IMR-90 (cell line): ENCODE measurements at places on chromosomes 7 and 10. TPM values are rescaled to one million over a fixed set of nuclear protein-coding genes. Genes with fewer than 3 reads are reported as not detected.

OPN1SW gene
- not detected in 2 replicates for polyA plus RNA-seq

FEZF1 gene
- not detected in 2 replicates for polyA plus RNA-seq

LRRTM3 gene
- not detected in 2 replicates for polyA plus RNA-seq

ZNF716 gene
- polyA plus RNA-seq: not detected in 2 replicates

NKX2-3 gene
- not detected in 2 replicates for polyA plus RNA-seq

FZD1 gene
- 6.5 and 6.8 TPM in 2 replicates for polyA plus RNA-seq

TEX47 gene
- not detected in 2 replicates for polyA plus RNA-seq

SPDYE2 gene
- not detected in 2 replicates for polyA plus RNA-seq

GRCh38 chr7:35012160-35012559 is 25.1 kb downstream of the DPY19L1 start:
- no peak overlapping the region for H3K27ac ChIP-seq
- H3K36me3 ChIP-seq: peaks cover 6% of the 10 kb centered on the region
- no peak overlapping the region for H3K4me3 ChIP-seq
- no peak for DNase-seq
- H3K4me1 ChIP-seq: no peaks in the 10 kb centered on the region

DNA sequence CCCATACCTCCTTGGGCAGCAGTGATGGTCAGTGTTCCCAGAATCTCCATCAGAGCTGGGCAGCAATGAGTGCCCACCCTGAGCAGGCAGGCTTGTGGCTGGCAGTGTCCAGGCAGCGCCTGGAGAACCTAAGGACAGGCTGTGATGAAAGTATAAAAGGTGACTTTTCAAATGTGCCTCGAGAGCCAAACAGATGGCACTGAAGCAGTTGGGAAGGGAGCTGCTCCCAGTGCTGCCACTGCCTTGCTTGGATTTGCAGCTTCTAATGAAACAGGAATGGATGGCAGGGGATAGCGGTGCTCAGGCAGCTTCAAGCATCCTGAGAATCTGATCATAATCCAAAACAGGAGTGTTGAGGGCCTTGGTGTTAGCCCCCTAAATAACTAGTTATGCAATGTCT is 179.8 kb upstream of the AOAH start:
- no peak for DNase-seq
- H3K27me3 ChIP-seq: no peaks in the 10 kb centered on the region
- no peaks in the 10 kb centered on the region for H3K4me1 ChIP-seq
- no peaks in the 10 kb centered on the region for H3K36me3 ChIP-seq

DNA sequence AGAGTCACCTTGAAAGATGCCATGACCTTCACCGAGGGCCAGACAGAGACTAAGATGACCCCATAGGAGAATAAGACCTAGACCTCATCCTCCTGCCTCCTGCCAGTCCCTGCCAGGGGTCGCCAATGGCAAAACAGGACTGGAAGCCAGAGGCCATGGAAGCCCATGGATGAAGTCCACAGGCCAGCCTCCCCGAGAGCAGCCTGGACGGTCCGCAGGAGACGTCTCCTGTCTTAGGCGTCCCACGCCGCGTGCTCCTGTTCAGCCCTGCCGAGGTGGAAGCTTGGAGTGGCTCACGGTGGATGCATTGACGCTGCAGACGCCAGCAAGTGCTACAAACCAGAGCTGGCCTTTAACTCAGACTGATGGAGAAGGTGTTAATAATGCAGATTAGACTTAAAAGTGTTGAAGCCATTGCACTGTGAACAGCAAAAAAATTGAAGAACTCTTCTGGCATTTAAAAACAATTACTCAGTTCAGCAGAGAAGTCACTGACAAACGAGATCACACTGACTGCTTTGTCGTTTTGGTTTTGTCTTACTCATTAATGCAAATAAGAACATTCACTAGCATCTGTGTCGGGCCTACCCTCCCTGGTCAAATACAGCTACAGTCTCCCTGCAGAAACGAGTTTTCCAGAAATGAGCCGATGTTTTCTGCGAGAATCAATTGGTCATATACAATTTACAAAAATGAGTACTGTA is 38.1 kb upstream of the FAM20C start:
- peaks cover 15% of the 10 kb centered on the region for H3K4me1 ChIP-seq
- no peaks in the 10 kb centered on the region for H3K36me3 ChIP-seq
- H3K27ac ChIP-seq: no peak overlapping the region
- peaks cover 7% of the 10 kb centered on the region; the same call in 1 of the 2 replicates for H3K27me3 ChIP-seq
- H3K4me3 ChIP-seq: no peak overlapping the region

DNA sequence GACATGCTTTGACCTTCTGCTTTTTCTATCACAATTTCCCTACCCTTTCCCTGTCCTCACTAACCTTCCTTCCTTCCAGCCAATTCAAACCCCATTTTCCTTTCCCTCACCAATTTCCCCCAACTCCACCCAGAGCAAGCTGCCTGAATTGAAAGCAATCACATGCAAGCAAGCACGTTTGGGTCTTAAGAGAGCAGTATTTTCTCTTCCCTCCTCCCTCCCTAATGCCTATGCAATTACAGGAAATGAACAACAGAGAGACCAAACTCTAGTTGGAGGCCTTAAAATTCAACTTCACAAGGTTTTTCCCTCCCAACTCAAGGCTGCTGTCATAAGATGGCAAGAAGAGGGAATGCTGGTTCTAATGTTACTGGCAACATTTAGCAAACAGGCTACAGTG is 117.2 kb downstream of the MYOF start:
- no peaks in the 10 kb centered on the region for H3K27me3 ChIP-seq
- no peak for DNase-seq
- no peak overlapping the region; the same call in 1 of the 2 replicates for H3K27ac ChIP-seq
- H3K4me1 ChIP-seq: no peaks in the 10 kb centered on the region
- no peak overlapping the region for H3K4me3 ChIP-seq
- peaks cover 64% of the 10 kb centered on the region for H3K36me3 ChIP-seq

- peaks cover 4% of the 10 kb centered on the region; the same call in 1 of the 2 replicates for H3K4me1 ChIP-seq
- no peaks in the 10 kb centered on the region for H3K36me3 ChIP-seq
- DNase-seq: no peak
- H3K27me3 ChIP-seq: peaks cover 9% of the 10 kb centered on the region
- H3K27ac ChIP-seq: no peak overlapping the region
- H3K4me3 ChIP-seq: no peak overlapping the region
Measured at GRCh38 chr7:36131499-36131898, 21.6 kb upstream of the EEPD1 start.

DNA sequence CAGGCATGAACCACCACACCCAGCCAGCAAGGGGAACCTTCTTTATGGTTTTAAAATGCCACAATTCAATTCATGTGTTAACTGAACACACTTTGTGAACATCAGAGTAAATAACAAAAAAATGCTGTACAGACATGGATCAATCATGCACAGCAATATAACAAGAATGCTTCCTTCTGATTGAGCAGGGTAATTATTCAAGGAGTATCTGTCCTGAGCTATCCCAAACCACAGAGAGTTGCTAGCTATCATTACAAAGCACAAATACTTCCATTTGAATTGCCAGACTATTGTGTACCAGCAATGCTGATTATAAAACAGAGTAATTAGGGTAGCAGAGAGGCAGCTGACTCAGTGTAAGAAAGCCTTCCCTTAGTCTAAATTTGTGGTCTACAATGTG is 11.3 kb upstream of the RHOBTB1 start:
- H3K4me3 ChIP-seq: no peak overlapping the region
- no peaks in the 10 kb centered on the region for H3K27me3 ChIP-seq
- H3K4me1 ChIP-seq: peaks cover 11% of the 10 kb centered on the region
- no peak overlapping the region for H3K27ac ChIP-seq
- H3K36me3 ChIP-seq: no peaks in the 10 kb centered on the region

GRCh38 chr10:5888351-5888750 is 1.3 kb downstream of the ANKRD16 start:
- peaks cover 14% of the 10 kb centered on the region for H3K4me1 ChIP-seq
- H3K27me3 ChIP-seq: no peaks in the 10 kb centered on the region
- DNase-seq: peak; percentile 56
- peak overlapping the region; percentile 60 for H3K4me3 ChIP-seq
- peak overlapping the region; percentile 83; the same call in 1 of the 2 replicates for H3K27ac ChIP-seq
- peaks cover 16% of the 10 kb centered on the region for H3K36me3 ChIP-seq

- no peaks in the 10 kb centered on the region for H3K36me3 ChIP-seq
- no peak overlapping the region for H3K4me3 ChIP-seq
- H3K27me3 ChIP-seq: peaks cover 18% of the 10 kb centered on the region
- peak; percentile 89 for DNase-seq
- no peak overlapping the region for H3K27ac ChIP-seq
Measured at GRCh38 chr7:44184206-44184872, 4.9 kb downstream of the GCK start.

GRCh38 chr10:10942441-10942840 is 75.2 kb upstream of the CELF2 start:
- peaks cover 2% of the 10 kb centered on the region; the same call in 1 of the 2 replicates for H3K27me3 ChIP-seq
- H3K27ac ChIP-seq: no peak overlapping the region
- H3K36me3 ChIP-seq: no peaks in the 10 kb centered on the region
- no peaks in the 10 kb centered on the region for H3K4me1 ChIP-seq
- no peak overlapping the region for H3K4me3 ChIP-seq

DNA sequence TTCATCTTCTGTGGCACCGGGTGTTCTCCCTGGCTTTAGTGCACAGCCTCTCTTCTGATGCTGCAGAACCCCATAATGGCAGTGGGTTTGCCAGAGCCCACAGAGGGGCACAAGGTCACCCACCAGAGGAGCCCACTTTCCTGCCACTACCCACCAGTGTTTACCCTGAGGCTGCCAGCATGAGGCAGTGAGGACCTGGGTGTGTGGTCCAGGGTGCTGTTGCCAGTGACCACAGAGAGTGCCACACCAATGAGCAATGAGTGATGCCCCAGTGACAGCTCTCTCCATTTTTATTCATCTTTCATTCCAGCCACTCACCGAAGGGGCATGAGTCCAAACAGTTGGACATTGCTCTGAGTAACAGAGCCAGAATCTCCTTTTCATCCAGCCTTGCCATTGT is 34.8 kb downstream of the MTURN start:
- no peaks in the 10 kb centered on the region for H3K27me3 ChIP-seq
- no peak overlapping the region for H3K4me3 ChIP-seq
- H3K4me1 ChIP-seq: peaks cover 17% of the 10 kb centered on the region
- no peak for DNase-seq
- no peaks in the 10 kb centered on the region for H3K36me3 ChIP-seq
- H3K27ac ChIP-seq: no peak overlapping the region

GRCh38 chr7:142804728-142805207 is 34.0 kb downstream of the PRSS2 start:
- no peak for DNase-seq
- no peaks in the 10 kb centered on the region for H3K36me3 ChIP-seq
- peaks cover 16% of the 10 kb centered on the region for H3K27me3 ChIP-seq
- no peak overlapping the region for H3K27ac ChIP-seq
- H3K4me1 ChIP-seq: no peaks in the 10 kb centered on the region

DNA sequence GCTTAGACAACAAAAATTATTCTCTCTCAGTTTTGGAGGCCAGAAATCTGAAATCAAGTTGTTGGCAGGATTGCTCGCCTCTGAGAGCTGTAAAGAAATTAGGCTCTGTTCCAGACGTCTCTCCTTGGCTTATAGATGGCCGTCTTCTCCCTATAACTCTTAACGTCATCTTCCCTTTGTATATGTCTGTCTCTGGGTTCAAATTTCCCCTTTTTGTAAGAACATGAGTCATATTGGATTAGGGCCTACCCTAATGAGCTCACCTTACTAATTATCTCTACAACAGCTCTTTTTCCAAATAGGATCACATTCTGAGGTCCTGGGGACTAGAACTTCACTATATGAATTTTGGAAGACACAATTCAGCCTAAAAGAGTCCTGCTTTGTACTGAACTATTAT is 22.4 kb downstream of the GALNTL5 start:
- no peaks in the 10 kb centered on the region for H3K27me3 ChIP-seq
- no peak overlapping the region for H3K27ac ChIP-seq
- DNase-seq: no peak
- no peaks in the 10 kb centered on the region for H3K4me1 ChIP-seq

DNA sequence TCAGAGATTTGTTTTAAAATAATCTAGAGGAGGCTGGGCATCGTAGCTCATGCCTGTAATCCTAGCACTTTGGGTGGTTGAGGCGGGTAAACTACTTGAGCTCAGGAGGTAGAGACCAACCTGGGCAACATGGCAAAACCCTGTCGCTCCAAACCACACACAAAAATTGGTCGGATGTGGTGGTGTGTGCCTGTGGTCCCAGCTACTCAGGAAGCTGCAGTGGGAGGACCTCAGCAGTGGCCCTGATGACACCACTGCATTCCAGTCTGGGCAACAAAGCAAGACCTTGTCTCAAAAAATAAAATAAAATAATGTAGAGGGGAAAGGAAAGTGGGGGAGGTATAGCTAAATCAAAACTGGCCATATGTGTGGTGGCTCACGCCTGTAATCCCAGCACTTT is 13.9 kb upstream of the PPP3CB start:
- H3K4me3 ChIP-seq: no peak overlapping the region
- no peaks in the 10 kb centered on the region for H3K4me1 ChIP-seq
- H3K36me3 ChIP-seq: peaks cover 5% of the 10 kb centered on the region
- H3K27me3 ChIP-seq: no peaks in the 10 kb centered on the region
- no peak overlapping the region for H3K27ac ChIP-seq

- DNase-seq: no peak
- no peak overlapping the region for H3K27ac ChIP-seq
- H3K36me3 ChIP-seq: no peaks in the 10 kb centered on the region
- H3K4me1 ChIP-seq: no peaks in the 10 kb centered on the region
Measured at GRCh38 chr7:142919656-142920055, 13.9 kb downstream of the TRPV5 start.

- H3K36me3 ChIP-seq: no peaks in the 10 kb centered on the region
- H3K27me3 ChIP-seq: peaks cover 4% of the 10 kb centered on the region
- H3K4me1 ChIP-seq: no peaks in the 10 kb centered on the region
- DNase-seq: no peak
Measured at GRCh38 chr10:21260506-21261149, 264.9 kb downstream of the SKIDA1 start.

GRCh38 chr7:134320201-134320600 is 3.5 kb upstream of the SLC35B4 start:
- H3K27me3 ChIP-seq: peaks cover 2% of the 10 kb centered on the region; the same call in 1 of the 2 replicates
- peaks cover 5% of the 10 kb centered on the region for H3K4me1 ChIP-seq
- H3K27ac ChIP-seq: no peak overlapping the region
- DNase-seq: peak; percentile 47
- no peak overlapping the region for H3K4me3 ChIP-seq

DNA sequence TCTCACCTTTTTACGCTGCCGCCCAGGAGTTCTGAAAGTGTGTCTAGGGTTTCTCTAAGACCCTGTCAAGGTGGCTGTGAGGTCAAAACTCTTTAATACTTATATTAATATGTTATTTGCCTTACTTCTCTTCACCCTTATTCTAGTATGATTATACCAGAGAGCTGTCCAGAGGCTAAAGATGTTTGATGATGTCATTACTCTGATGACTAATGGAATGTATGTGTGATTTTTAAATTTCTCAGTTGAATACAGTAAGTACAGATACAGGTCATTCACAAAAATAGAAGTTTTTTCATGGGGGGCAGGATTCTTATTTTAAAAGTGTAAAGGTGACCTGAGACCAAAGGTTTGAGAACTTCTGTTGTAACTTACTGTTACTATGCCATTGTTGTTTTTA is 150.6 kb upstream of the FOXP2 start:
- no peak overlapping the region for H3K4me3 ChIP-seq
- H3K4me1 ChIP-seq: no peaks in the 10 kb centered on the region
- no peak overlapping the region for H3K27ac ChIP-seq
- no peaks in the 10 kb centered on the region for H3K36me3 ChIP-seq
- peak; percentile 15 for DNase-seq

DNA sequence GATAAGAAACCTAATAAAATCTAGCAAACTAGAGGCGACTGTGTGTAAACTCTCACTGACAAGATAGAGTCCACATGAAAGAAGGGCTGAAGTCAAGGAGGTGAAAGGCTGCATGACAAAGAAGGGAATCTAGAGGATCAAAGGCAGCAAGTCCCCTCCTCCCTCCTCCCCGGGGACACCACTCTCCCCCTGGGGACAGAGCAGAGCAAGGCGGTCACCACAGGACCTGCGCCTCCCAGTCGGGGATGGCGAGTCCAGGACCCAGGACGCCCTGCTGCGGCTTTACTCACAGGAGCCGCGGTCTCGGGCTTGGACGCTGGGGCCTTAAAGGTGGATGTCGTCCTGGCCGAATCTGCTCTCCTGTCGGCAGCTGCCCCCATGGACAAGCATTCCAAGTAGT is 22.4 kb downstream of the BRI3 start:
- no peak overlapping the region for H3K4me3 ChIP-seq
- peaks cover 13% of the 10 kb centered on the region for H3K36me3 ChIP-seq
- H3K27ac ChIP-seq: no peak overlapping the region
- DNase-seq: no peak
